ENCODE measurements at places on chromosomes 6 and 20.

DNA sequence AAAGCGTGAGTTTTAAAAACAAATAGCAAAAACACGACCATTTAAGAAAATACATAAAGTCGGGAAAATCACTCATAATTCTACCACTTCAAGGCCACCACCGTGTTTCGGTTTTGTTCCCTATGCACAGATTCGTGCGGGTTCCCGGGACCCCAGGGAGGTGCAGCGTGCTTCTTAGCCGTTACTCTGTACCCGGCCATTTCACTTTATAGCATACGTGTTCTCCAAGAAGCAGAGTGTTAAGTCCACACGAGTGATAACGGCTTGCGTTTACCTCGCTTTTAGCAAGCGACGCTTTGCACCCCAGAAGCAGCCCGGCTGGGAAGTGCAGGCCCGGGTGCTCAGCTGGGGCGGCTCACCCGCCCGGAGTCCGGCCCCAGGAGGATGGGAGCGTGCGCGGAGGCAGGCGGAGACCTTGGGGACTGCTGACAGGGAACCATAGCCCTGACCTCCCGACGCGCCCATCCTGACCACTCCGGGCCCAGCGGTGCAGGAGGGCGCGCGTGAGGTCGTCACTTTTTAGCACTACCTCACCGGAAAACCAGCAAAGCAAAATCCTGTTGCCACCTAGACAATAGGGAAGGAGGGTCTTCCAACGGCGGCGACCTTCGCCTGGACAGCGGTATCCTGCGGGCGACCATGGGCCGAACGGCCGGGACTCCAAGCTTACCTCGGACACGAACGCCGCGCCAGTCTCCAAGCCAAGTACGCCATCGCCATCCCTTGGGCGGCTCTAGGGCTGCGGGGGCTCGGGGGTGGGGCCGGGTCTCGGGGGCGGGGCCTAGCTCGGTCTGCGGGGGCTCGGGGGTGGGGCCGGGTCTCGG lies at the start of gene ECI2:
ECI2 (minus strand) TSS at position 735 of the 824 bp plus-strand sequence; CDS start at position 720, 15 bp downstream.
- peak; percentile 9 for DNase-seq

DNA sequence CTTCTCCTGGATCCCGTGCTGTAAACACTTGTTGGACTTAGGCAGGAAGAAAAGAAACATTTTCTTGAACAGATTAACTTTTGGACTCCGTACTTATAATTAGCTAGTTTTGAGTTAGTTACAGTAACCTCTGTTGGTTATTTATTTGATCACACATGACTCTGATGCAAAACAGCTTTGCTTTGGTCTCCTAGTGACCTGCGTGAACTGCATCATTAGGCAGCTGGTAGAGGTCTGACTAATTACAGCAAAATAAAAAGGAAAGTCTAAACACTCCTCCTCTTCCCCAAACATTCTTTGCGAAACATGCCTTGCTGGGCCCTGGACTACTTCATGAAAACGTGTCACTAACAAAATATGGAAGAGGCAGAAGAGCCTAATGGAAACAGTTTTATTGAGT lies 61.1 kb upstream of the ZFP64 start:
- DNase-seq: no peak

GRCh38 chr20:21063276-21063675 lies 42.9 kb downstream of the LINC00237 start:
- no peak for DNase-seq

- DNase-seq: no peak
Measured at GRCh38 chr6:9515633-9516606, 899.0 kb downstream of the TFAP2A start.

DNA sequence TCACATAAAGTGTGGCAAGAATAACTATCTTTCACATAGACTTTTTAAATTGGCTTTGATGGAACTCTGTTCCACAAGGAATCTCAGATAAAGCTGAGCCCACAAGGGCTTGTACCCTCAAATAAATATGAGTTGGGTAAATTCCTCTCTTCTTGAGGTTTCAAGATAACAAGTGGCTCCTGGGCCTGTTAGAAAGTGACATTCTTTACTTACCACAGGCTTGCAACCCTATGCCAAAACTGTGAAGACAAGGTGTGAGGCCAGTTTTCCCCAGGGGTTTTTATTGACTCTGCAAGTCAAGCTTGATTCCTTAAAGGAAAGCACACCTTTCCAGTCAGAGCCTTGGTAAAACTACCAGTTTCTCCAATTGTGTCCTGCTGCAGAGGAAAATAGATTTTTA lies 664.8 kb upstream of the GJE1 start:
- no peak for DNase-seq

GRCh38 chr6:142627474-142627873 lies 317.5 kb downstream of the HIVEP2 start:
- no peak for DNase-seq

DNA sequence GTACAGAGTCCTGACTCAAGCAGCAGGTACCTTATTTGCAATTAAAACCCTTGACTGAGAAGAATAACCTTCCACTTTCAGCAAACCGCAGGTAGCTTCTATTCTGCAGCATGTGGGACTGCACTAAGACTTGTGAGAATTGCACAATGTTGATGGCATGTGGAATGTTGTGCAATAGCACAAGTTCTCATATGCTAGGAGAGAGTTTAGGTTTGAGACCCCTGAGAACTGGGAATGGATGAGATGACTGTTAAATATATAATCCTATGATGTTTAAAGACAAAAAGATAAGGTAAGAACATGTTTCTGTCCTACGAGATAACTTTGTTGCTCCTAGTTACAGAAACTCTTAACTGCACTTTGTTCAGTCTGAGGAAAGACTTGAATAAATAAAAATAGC lies 194.6 kb downstream of the OTOR start:
- no peak for DNase-seq

- DNase-seq: no peak
Measured at GRCh38 chr6:101845172-101845571, 451.7 kb downstream of the GRIK2 start.

- no peak for DNase-seq
Measured at GRCh38 chr20:36984257-36984638, 32.7 kb upstream of the SAMHD1 start.

DNA sequence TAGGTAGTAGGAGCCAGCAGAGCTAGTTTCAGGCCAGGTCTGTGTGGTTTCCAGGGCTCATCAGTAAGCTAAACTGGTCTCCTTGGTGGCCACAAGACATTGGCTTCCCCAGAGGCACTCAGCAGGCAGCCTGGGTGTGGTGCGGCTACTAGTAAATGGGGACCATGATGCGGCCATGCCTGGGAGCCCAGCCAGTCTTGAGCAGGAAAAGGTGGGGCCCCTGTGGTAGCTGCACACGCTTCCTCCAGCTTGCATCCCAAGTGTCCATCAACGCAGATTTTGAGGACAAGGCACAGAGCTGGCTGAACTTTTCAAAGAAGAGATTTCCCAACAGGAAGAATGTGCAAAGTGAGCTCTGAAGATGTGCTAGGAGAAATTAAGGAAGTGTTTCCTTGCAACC lies 107.4 kb upstream of the NAA20 start:
- DNase-seq: no peak

DNA sequence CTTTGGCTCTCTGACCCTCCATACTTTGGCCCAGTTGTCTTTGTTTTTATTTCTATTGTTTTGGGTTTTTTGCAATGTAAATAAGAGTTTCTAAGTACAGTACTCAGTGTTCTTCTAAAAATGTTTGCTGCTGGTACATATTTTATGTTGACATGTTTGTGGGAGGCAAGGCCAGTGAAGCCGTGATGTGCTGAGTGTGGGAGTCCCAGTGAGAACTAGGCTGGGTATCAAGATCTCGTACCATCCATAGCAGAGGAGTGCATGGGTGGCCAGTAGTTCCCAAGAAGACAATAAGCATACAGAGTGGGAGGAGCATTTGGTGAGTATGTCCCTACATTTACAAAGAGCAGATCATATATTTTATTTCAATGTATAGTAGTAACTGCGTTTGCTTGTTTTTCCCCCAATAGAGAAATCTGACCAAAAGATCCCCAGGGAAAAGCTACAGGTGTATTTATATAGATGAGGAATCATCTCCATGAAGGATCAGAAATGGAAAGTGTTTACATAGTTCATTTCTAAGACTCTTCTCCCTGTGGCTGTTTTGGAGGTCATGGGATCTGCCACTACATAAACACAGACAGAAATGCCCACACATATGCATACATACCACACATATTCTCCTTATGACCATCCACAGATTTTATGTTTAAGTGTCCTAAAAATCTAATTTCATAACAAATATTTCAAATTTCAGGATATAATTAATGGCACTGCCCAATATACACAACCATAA lies 285.9 kb downstream of the ALDH8A1 start:
- DNase-seq: no peak

DNA sequence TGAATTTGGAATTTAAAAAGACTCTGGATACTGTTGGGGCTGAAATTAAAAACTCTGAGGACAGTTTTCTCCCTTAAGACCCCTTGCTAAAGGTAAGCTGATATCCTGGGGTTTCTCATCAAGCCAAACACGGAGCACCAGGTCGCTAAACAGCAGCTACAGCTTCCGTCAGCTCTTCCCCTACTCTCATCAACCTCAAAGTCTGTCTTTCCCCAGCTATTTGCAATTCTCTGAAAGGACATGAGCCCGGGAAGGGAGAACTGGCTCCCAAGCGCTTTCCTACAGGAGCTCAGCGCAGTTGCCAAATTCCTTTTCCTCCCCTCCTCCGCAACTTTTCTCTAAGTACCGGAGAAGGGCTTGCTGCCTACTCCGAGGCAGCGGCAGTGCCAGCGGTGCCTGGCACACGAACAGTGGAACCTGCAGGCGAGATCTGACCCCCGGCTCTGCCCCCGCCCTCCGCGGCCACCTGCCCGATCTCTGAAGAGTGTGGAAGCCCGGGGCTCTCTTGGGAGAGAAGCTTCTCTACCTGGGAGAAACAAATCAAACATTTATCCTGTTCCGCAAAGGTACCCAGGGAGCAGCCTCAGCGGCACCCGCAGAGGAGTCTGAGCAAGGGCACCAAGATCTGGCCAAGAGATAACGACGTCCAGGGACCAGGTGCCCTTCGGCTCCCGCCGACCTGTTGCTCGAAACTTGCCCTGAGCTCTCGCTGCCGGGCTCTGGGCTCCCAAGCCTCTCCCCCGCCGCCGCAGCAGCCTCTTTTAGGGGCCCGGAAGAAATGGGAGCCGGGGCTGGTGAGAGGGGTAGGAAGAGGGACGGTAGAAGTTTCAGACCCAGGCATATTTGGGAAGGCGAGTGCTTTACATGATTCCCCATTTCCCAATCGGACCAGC lies 2.2 kb downstream of the CBLN4 start:
- DNase-seq: no peak

DNA sequence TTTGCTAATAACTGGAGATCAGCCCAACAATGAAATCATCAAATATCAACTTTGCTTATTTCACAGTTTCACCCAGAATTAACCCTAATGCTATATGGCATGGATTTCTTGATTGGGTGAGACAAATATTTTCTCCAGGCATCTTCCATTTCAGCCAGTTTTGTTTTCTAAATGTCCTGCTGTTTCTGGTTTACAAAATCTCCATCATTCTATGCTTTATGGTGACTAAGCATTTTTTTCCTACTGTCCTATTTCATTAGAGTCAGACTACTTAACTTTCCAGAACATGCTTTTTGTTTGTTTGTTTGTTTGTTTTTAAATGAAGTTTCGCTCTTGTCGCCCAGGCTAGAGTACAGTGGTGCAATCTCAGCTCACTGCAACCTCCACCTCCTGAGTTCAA lies 59.5 kb upstream of the EXOC2 start:
- DNase-seq: no peak

- no peak for DNase-seq
Measured at GRCh38 chr6:159056432-159056831, 11.6 kb upstream of the TAGAP start.

- no peak for DNase-seq
Measured at GRCh38 chr6:43916924-43917877, 147.2 kb downstream of the VEGFA start.

- no peak for DNase-seq
Measured at GRCh38 chr20:35145141-35145564, 2.0 kb downstream of the EDEM2 start.

GRCh38 chr20:57433657-57434389 lies 42.6 kb downstream of the RBM38 start:
- no peak for DNase-seq

DNA sequence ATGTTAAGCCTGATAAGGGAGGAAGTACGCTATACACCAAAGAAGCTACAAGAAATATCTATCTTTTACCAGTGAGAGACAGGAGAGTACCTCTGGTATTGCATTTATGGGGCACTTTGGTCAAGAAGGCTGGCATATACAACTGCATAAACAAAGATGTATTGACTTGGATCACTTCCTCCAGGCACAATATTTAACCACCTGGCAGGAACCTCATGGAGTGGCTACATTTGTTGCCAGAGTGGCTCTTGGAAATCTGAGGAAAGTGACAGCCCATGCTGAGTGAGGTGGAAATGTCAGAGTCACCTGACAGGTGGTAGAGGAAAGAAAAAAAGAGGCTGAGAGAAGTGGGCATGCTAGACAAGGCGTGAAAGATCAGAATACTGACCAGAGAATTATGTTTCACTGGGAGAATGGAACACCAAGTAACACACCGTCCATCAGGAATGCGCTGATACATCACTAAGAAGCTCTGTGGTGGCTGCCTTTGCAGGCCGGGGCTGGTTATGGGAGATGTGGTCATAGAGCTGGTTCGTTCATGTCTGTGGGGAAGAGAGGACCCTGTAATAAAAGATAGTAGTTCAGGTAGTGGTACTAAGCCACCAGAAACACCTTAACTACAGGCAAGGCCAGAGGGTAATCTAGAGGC lies 61.4 kb upstream of the UFL1 start:
- DNase-seq: no peak

DNA sequence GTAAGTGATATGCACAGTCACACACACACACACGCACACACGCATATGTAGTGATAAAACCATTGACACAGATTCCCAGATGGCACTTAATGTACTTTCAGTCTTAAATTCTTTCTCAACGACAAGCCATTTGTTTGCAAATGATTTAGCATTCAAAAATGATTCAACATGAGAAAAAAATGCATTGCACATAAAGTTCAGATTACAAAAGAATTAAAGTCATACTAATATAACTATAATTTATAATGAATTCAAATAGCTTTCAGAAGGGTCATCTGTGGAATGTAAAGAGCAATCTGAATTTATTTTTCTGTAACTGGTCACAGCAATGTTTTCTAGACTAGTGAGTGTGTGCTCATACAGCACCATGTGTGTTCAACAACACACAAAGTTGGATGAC lies 521.6 kb upstream of the ZNF337 start:
- no peak for DNase-seq

GRCh38 chr20:47063407-47063806 lies 168.8 kb downstream of the EYA2 start:
- no peak for DNase-seq

DNA sequence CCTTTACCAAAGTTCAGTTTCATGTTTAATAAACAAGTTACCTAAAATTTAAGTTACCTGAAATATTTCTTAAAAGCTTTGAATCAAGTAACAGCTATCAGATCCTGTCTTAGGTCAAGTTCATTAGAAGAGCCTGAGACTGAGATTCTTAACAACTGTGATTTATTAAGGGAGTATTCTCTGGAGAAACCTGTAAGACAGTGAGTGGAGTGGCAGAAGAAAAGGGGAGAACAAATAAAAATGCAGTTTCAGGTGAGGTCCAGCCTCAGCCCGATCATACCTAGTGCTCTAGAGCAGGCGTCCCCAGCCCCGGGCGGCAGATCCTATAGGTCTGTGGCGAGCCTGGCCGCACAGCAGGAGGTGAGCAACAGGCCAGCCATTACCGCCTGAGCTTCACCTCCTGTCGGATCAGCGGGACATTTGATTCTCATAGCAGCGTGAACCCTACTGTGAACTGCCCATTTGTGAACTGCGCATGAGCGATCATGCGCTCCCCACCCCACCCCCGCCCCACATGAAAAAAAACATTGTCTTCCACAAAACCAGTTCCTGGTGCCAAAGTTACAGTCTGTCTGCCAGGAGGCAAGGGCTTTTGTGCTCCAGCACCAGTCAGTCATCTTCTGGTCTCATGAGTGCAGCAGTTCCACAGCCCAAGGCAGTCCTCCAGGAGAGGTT lies 59.2 kb upstream of the ADGRB3 start:
- DNase-seq: no peak

GRCh38 chr20:17936761-17937732 lies 31.5 kb downstream of the SNX5 start:
- no peak for DNase-seq
